ENCODE measurements at places on chromosomes 5 and 9.

GRCh38 chr9:16289639-16290038 lies 580.8 kb downstream of the BNC2 start:
- no peak for DNase-seq

GRCh38 chr5:53031695-53032096 lies 42.5 kb downstream of the ITGA2 start:
- no peak for DNase-seq

- no peak for DNase-seq
Observed at GRCh38 chr5:6626508-6626907, 6.3 kb downstream of the NSUN2 start.

GRCh38 chr5:6166698-6167394 lies 211.5 kb downstream of the MED10 start:
- DNase-seq: no peak

DNA sequence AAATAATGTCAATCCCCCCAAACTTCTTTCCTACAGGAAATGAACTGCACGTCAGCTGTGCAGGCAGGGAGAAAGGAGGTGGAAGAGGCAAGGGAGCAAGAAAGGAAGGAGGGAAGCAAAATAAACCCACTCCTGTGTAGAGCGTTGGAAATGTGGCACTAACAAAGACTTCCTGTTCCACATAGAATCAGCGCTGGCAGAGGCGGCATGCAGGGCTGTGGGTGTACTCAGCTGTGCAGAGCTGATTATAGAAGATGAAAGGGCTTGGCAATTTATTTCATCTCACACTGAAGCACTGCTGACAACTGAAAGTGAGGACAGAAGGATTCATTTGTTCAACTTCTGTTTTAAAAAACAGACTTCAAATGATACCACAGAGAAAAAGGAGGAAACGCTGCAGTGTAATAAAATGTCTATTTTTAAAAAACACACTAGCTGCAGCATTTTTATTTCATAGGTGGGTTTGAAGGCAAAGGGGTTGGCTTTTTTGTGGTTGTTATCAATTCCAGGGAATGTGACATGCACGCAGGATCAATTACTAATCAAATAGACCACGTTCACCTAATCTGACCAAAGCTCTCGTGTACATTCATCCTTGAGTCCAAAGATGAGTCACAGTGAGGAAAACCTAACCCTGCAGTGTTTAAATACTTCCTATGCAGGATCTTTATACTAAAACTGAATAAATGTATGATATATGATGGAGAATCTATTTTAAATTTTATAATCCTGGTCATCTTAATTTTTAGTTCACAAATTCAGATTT lies 583.5 kb downstream of the ZNF608 start:
- no peak for DNase-seq

- no peak for DNase-seq
Observed at GRCh38 chr9:99516657-99517049, 294.6 kb downstream of the SEC61B start.

GRCh38 chr9:20023961-20024571 lies 235.2 kb upstream of the SLC24A2 start:
- no peak for DNase-seq

DNA sequence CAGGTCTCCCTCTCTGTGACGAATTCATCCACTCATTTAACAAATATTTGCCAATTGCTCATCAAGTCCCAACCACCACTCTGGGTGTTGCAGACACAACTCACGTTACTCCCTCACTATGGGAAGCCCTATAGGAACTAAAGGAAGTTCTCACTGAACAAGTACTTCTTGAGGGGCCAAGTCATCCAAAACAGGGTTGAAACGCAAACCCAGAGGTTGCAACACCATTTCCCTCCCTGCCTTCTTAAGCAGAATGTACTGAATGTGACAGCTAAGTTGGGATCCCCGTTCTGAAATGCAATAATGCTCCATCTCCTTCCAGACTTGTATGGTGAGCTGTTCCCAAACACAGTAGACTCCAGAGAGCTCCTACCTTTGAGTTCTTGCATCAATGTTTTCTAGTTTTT lies 34.3 kb downstream of the EPB41L4B start:
- no peak for DNase-seq
